ENCODE measurements at places on chromosomes 12 and 14. TPM values are rescaled to one million over a fixed set of nuclear protein-coding genes. Genes with fewer than 3 reads are reported as not detected.
A peak's percentile ranks its signal among the peaks of the same experiment; 100 is the strongest.

The KCNK13 gene
- polyA plus RNA-seq, result 0.55 TPM

DNA sequence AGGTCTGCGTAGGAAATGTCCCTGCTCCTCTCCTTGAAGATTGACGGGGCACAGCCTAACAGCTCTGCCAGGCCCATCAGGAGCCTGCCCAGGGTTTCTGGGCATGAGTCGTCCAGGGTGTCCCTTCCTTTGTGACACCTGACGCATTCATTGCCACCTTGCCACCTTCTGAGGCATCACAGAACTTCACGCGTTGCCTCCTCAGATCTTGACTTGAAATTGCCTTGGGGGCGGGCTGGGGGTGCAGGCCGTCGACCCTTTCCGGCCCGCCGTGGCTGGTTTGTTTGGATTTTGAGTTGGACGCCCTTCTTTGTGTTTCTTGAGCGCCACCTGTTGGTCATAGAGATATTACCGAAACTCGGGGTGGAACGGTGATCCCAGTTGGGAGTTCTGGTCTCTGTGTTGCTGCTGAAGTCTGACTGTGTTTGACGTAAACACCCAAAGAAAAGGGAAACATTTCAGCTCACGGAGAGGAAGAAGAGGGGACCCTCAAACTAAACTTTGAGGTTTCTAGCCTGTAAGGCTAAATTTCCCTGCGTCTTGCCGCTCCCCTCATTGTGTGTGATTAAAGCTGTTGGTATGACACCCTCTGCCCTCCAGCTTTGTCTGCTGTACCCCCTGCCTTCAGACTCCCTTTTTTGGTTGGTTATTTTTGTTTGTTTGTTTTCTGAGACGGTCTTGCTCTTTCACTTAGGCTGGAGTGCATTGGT is 44.6 kb downstream of the MLXIP start:
- peak; percentile 64 for DNase-seq

The SYNE2 gene
- 148 TPM for polyA plus RNA-seq

DNA sequence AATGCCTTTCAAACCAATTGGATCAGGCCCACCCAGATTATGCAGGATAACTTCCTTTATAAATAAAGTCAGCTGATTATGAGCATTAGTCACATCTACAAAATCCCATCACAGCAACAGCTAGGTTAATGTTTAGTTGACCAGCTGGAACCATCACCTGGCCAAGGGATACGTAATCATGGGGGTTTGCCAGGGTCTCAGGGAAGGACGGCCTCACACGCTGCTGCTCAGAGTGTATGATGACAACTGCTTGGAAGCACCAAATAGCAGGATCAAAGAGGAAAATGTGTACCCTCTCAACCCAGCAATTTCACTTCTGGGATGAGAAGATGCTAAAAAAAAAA is 162.6 kb downstream of the SLC15A4 start:
- DNase-seq, result no peak

DNA sequence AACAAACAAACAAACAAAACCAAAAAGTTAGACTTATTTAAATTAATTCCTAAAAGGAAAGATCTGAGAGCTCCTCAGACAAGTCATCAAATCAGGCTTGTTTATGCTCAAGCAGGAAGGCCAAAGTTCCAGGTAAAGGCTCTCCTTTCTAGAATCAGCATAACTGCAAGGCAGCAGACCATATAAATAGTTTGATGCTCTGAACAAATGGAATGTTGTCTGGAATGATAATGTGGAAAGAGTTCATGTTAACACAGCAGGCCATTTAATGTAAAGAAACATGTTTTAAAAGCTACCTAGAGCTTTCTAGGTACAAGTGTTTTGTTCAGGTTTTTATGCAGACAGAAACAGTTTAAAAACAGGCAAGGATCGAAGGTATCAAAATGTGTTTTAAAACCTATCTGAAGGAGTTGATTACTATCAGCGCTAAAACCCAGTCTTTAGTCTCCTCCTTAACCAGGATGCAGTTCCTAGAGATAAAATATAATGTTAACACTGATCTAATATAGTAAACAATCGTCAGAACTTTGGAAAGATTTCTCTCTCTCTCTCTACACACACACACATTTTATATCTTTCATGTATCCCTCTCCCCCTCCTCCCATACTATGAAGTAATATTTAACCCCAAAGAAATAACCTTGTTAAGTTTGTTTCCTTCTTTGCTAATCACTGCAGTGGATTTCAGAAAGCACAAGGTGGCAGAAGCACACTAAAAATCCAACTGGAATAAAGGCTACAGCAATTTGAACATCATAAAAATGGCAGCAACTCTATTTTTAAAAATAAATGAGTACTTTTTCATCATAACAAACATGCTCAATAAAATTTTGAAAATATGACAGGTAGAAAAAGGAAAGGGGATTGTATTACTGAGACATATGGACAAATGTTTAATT is 135.5 kb downstream of the PAWR start:
- no peak for DNase-seq

The PLEKHG7 gene
- not detected for polyA plus RNA-seq

The TMCC3 gene
- 0.69 TPM for polyA plus RNA-seq

GRCh38 chr12:66269142-66269541 is 33.2 kb upstream of the HELB start:
- DNase-seq, result no peak

DNA sequence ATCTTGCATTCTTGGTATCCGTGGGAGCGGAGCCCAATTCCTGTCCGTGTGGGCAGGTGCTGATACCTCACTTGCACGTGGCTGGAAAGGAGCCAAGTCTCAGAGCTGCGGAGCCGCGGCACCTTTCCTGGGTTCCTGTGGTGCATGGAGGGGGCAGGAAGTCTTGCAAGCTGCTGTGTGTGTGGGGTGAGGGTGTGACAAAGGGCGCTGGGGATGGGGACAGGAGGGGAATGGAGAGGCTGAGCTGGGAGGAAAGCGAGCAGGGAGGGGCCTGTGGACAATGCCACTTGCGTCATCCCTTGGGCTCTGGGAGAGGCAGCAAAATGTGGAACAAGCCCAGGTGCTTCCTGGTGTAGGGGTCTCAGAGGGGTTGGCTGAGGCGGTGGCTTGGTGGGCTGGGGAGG is 86.7 kb downstream of the CALM1 start:
- no peak for DNase-seq

The ATP5MC2 gene
- 748 TPM for polyA plus RNA-seq

The CLECL1 gene
- polyA plus RNA-seq, result not detected

DNA sequence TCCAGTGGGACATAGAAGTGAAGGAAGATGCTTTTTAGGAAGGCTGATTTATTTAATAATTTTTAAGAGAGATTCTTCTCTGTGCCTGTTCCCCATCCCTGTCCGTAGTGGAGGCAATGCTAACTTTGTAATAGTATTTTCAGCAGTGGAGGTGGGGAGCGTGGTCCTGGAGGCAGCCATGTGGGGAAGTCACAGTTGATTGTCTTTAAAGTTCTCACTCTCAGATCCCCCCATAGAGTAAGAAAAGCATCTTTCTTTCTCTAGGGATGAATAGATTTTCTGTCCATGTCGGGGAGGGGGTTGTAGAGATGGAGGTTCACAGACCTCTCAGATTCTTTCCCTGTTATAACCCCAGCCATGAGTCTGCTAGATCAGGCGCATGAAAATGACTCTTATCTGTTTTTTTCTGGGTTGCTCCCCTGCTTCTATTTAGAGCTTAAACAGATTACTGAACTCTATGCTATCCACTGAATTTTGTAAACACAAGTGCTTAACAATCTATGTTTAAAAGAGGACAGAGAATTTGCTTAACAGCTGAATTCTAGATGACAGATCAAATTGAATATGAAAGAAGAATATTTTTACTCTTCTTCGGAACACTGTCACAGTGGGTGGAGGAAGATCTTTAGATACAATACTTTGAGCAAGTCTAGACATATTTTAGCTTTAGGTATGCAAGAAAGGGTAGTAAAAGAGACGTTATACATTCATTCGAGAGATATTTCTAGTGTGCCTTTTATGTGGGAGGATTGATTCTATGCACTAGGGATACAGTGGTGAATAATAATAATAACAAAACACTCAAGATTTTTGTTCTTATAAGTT is 25.3 kb downstream of the TMEM117 start:
- no peak for DNase-seq

GRCh38 chr12:39272871-39273655 is 169.9 kb downstream of the KIF21A start:
- DNase-seq, result no peak

GRCh38 chr14:65128096-65128495 is 25.8 kb upstream of the MAX start:
- no peak for DNase-seq

DNA sequence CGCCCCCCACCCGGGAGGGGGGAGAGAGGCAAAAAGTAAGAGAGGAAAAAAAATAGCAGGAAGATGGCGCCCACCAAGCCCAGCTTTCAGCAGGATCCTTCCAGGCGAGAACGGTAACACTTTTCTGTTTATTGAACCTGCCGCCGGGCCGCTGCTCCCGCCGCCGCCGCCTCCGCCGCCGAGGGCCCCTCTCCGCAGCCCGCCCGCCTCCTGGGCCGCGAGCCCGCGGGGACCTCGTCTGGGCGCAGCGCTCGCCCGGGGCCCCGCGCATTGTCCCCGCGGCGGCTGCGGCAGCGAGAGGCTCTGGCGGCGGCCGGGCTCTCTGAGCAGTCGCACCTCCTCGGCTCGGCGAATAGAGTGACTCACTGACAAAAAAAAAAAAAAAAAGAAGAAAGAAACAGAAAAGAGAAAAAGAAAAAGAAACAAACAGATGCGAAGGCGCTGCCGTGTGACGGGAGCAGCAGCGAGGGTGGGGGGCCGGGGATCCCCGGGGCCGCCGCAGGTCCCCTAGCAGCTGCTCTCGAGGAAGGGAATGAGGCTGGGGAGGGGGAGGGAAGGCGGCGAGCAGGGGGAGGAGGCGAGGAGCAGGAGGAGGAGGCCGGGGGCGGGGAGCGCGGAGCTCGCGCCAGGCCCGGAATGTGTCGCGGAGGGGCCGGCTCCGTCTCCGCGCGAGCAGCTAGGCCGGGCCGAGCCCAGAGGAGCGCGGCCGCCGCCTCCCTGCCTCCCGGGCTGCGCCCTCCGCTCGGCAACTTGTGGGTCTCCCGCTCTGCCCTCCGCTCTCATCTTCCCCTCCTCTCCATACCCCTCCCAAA is 781 bp downstream of the NPAS3 start:
- peak; percentile 84 for DNase-seq

The GALNT9 gene
- polyA plus RNA-seq, result not detected

The SLC5A8 gene
- polyA plus RNA-seq, result not detected

- no peak for DNase-seq
Observed at GRCh38 chr12:111677186-111677585, 8.6 kb downstream of the BRAP start.

DNA sequence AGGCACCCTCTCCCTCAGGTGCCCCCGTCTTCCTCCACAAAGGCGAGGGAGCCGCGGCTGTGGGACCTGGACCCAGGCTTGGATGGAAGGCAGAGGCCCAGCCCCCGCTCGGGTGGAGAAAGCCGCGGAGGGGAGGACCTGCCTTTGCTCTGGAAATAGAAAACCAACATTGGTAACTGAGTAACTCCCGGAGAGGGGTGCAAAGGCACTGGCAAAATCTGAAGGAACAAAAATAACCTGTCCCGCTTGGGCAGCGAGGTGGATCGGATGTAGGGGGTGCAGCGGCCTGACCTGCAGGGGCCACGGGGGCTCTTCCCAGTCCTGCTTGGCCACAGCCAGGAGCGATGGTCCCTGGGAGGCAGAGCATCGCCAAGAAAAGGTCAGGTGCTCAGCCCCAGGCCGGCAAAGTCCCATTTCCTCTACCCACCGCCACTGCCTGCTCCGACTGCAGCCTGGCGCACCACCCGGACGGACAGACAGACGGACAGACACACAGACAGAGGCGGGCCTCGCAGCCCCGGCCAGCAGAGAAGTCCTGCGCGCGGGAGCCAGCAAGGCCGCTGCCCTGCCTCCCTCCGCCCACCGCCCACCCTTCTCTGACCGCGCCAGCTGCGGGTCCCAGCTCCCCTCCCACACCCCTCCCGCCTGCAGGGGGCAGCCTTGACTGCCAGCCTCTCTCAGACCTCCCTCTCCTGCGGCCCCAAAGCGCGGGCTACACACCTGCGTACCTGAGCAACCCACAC is 21.4 kb upstream of the TMEM106C start:
- no peak for DNase-seq

DNA sequence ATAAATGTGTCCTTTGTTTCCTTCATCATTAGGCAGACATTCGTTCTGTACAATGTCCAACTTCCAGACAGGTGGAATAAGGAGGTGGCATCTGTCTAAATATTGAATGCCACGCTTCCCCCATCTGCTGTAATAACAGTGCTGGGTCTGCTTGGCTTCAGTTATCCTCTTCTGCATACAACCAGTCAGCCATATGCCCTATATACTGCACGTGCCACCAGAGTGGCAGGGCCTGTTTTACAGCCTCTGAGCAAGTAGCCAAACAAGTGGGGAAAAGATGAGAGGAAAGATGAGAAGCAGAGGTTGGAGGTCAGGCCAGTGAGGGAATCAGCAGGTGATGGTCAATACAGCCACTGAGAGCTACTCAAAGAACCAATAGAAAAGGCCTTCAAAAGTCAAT is 55.4 kb downstream of the OTX2 start:
- DNase-seq, result no peak

GRCh38 chr12:9113296-9113986 is 2.3 kb downstream of the A2M start:
- DNase-seq, result no peak

The POLE2 gene
- polyA plus RNA-seq, result 0.88 TPM

DNA sequence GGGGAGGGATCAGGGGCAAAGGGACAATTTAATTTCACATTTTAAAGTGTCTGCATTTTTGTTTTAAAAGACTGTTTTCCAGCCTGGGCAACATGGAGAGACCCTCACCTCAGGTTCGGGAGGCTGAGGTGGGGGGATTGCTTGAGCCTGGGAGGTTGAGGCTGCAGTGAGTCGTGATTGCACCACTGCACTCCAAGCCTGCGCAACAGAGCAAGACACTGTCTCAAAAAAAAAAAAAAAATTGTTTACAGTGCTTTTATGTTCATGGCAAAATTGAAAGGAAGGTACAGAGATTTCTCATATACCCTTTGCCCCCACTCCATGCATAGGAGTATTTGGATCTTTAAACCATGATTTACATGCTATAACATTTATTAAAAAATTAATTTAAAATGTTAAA is 16.4 kb upstream of the HVCN1 start:
- no peak for DNase-seq

- DNase-seq, result no peak
Observed at GRCh38 chr12:4978737-4979136, 64.9 kb upstream of the KCNA5 start.

The FGD4 gene
- polyA plus RNA-seq, result 4.5 TPM

DNA sequence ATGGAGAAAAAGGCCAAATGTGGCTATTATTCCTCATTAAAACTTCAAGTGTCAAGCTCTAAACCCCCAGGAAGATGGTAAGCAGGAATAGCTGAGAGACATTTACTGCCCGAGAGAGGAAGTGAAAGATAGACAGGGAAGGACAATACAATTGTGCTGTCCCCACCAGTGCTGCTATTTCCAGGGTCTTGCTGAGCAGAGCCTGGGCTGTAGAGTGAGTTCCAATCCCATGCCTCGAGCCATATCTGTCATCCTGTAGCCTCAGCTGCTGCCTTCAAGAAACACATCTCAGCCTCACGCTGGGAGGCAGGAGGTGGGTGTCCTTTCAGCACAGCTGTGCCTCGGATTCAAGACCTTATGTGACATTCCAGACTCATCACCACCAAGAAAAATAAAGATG is 114.0 kb downstream of the RPAP3 start:
- DNase-seq, result no peak

- DNase-seq, result no peak
Observed at GRCh38 chr14:87041290-87042020, 951.5 kb downstream of the GALC start.

The CLEC14A gene
- 61.7 TPM for polyA plus RNA-seq

The ADCK1 gene
- 9.8 TPM for polyA plus RNA-seq

GRCh38 chr12:86669010-86669409 is 412.8 kb upstream of the MGAT4C start:
- DNase-seq, result no peak

The CHMP4A gene
- 72.8 TPM for polyA plus RNA-seq

The KRT75 gene
- not detected for polyA plus RNA-seq

The CELA1 gene
- polyA plus RNA-seq, result not detected

The GYS2 gene
- polyA plus RNA-seq, result not detected

The MFAP5 gene
- 17.4 TPM for polyA plus RNA-seq

All from heart left ventricle (tissue), 16 donors.